ENCODE measurements at places on chromosomes 2 and 18.

DNA sequence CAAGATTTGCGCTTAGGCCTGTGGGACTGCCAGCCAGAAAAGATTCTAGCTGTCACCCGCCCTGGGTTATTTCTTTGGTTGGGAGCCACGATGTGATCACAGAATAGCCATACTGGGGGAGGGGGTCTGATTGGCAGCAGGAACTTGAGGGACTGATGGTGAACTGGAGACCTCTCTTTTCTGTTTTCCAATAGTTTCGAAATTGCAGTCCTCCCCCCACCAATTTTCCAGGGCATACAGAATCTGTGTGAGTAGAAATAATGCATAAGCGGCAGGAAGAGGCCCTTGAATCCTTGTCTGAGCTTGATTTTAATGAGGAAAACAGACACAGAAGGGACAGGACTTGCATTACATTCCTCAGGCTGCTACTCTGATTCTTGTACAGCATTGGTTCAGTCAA lies 2.2 kb upstream of the POLR2D start:
- peak; percentile 7 for DNase-seq

- no peak for DNase-seq
Observed at GRCh38 chr2:60699617-60700016, 56.5 kb upstream of the PAPOLG start.

GRCh38 chr18:8794934-8795280 lies 89.6 kb downstream of the MTCL1 start:
- peak; percentile 46 for DNase-seq

DNA sequence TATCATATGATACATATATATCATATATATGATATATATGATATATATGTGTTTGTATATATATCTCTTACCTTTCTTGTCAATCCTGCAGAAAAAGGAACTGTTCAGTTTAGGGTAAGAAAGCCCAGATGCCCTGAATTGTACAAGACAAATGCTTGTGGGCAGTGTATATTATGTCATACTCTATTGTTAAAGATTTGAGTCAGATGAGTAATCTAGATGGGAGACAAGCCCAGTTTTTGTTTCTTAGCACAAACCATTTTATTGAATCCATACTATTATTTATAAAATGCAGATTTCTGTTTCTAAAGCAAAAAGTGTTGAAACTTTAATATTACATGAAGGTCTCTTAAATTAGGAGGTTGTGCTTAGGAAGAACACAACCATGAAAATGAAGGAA lies 90.6 kb downstream of the VRK2 start:
- peak; percentile 64 for DNase-seq

DNA sequence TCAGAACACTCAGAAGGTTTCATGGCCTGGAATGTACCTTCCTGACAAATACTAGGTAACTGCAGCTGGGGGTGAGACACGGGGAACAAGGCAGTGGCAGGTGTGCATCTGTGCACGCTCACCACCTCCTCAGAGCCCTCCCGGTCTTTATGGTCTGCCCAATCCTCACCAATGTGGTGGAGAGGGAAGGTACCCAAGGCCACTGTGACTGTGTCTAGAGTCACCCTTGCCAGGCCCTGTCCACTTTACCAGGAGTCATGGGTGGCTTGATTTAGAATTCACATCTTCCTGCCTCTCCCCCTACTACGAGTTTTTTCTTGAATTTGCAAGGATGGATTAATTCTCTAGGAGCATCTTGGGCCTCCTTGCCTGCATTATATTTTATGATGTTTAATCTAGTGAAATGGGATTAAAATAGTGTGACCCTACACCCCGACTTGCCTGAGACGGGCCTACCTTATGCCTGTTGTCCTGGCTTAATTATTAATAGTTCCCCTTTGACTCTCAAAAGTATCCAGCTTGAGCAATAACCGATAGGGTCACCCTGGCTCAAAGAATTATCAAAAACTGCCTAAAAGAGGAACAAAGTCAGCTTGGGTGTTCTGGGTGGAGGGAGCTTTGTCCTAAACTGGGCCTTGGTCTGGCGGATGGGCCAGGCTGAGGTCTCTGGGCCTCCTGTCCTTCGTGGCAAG lies 56.5 kb downstream of the ACAA2 start:
- DNase-seq: no peak

- DNase-seq: no peak
Observed at GRCh38 chr18:1103537-1103936, 198.9 kb downstream of the ADCYAP1 start.

DNA sequence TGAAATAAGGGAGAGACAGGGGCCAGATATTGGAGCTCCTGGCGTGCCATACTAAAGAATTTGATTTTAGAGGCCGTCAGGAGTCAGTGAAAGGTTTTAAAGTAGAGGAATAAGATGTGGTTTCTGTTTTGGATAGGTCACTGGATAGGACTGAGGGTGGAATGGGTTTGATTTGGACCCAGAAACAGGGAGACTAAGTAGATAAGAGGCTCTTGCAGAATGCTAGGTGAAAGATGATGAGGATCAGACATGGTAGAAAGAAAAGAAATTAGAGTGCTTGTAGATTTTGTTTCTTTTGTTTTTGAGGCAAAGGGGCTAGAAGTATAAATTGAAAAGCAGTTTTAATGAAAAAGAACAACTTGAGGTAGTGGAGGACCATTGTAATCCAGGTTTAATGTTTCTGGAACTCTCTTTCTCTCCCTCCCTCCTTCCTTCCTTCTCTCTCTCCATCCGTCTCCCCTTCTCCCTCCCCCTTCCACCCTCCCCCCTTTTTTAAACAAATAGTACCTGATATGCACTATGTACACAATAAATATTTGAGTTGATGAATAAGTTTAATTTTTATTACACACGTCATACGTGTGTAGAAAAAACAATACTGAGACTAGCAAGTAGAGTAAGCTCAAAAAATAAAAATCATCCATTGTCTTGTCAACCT lies 1.9 kb downstream of the NDUFV2 start:
- DNase-seq: no peak

DNA sequence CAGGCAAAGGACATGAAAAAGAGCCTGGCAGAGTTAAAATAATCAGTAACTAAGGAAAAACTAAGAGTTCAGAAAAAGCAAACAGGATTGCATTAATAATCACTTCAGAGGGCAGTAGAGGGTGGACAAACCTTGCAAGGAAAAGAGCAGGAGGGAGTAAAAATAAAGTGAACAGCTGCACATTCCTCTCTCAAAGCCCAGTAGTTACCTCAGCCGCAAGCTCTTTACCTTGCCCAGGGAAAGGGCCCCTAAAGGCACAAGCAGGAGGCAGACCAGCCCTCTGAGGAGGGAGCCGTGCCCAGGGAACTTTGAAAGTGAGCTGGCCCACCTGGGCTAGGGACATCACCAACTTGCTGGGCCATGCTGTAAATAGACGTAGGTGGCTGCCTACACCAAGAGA lies 196.9 kb downstream of the C1D start:
- peak; percentile 13 for DNase-seq

DNA sequence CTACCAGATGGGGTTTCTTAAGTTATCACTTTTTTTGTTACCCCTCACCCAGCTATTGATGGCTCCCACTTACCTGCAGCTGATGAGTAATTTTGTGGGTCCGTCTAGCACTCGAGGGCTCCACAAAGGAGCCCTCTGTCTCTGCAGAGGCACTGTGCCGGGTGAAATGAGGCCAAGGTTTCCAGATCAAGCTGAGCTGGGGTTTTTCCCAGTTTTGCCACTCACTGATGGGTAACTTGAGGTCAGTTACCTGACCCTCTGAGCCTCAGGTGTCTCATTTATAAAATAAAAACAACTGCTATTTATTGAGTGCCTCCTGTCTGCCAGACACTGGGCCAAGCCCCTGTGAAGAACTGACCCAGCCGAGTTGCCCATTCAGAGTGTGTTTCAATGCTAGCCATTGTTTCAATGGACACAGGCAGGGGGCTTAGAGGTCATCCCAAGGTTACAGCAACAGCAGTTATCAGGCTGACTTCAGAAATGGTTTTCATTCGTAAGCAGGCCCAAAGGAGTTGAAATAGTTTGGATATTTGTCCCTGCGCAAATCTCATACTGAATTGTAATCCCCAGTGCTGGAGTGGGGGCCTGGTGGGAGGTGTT lies 192.9 kb downstream of the NCK2 start:
- DNase-seq: no peak

GRCh38 chr2:2879781-2880180 lies 497.8 kb downstream of the EIPR1 start:
- no peak for DNase-seq
